ENCODE measurements at places on chromosomes 16 and 17. TPM values are rescaled to one million over a fixed set of nuclear protein-coding genes. Genes with fewer than 3 reads are reported as not detected.

- no peak for DNase-seq
- H3K4me1 ChIP-seq: no peaks in the 10 kb centered on the region
- no peak overlapping the region for H3K27ac ChIP-seq
Observed at GRCh38 chr17:70808596-70808995, 639.3 kb downstream of the KCNJ2 start.

DNA sequence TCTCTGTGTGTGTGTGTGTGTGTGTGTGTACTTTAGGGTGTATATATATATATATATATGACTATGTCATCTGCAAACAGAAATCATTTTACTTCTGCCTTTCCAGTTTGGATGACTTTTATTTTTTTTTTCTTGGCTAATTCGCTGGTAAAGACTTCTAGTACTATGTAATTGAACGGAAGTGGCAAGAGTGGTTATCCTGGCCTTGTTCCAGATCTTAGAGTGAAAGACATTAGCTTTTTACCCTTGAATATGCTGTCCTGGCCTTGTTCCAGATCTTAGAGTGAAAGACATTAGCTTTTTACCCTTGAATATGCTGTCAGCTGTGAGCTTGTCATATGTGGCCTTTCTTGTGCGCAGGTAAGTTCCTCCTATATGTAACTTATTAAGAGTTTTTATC, 72.7 kb upstream of the MYOCD start:
- H3K4me1 ChIP-seq: no peaks in the 10 kb centered on the region
- H3K4me3 ChIP-seq: no peak overlapping the region
- H3K27ac ChIP-seq: no peak overlapping the region
- H3K36me3 ChIP-seq: no peaks in the 10 kb centered on the region
- no peak for DNase-seq
- H3K27me3 ChIP-seq: no peaks in the 10 kb centered on the region

DNA sequence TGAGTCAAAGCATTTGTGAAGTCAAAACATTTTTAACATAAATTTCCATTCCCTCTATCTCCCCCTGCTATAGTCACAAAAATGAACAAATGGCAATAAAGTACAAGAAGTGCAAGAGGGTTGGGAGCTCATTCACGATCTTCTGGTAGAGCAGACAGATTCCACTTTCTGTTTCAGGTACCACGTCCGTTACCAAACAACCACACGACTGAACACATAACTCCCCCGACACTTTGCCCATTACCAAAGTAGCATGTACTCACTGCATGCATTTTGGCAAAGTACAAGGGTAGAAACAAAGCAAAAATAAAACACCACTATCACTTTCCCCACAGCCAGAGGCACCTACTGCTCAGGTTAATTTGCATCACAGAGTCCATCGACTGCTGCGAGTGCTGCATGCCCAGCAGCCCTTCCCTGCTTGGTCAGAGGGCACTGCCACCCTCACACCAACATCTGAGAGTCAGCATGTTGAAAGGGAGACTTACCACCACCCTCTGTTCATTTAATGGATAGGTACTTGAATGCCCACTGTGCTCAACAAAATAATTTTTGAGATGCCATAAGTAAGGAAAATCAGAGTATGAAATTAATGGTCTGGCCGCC, 150.3 kb upstream of the AXIN2 start:
- peak overlapping the region; percentile 81 for H3K4me3 ChIP-seq
- H3K27me3 ChIP-seq: no peaks in the 10 kb centered on the region
- no peak for DNase-seq
- no peak overlapping the region for H3K27ac ChIP-seq
- no peaks in the 10 kb centered on the region for H3K4me1 ChIP-seq

DNA sequence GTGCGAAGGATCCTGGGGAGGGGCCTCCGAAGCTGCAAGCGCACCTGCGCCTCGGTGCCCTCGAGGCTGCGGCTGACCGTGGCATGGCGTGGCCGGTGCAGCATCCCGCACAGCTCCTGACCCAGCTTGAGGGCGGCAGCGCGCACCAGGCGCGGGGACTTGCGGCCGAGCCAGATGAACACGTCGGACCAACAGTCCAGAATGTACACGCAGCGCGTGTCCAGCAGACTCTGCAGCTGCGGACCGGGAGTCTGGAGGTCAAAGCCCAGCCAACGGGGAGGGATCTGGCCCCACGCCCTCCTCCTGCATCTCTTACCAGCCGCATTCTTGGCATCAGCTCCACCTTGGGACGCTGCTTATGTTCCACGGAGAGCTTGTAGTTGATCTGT, 10.9 kb downstream of the FLII start:
- no peaks in the 10 kb centered on the region for H3K27me3 ChIP-seq
- no peak overlapping the region for H3K27ac ChIP-seq
- no peak for DNase-seq
- H3K4me1 ChIP-seq: no peaks in the 10 kb centered on the region
- peaks cover 68% of the 10 kb centered on the region for H3K36me3 ChIP-seq
- H3K4me3 ChIP-seq: no peak overlapping the region

DNA sequence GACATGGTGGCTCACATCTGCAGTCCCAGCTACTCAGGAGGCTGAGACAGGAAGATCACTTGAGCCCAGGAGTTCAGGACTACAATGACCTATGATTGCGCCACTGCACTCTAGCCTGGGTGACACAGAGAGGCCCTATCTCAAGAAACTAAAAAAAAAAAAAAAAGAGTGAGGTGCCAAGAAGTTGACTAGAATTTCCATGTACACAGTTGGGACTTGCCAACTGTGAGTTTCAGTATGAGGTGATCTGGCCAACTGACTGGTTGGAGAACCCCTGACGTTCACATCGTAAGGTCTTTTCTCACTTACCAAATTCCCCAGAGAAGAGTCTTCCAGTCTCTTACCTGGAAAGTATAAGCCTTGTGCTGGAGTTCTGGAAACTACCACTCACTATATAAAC, 3.1 kb upstream of the MED11 start:
- no peaks in the 10 kb centered on the region for H3K36me3 ChIP-seq
- DNase-seq: peak; percentile 24
- peaks cover 6% of the 10 kb centered on the region for H3K4me1 ChIP-seq
- no peaks in the 10 kb centered on the region for H3K27me3 ChIP-seq
- no peak overlapping the region for H3K4me3 ChIP-seq

DNA sequence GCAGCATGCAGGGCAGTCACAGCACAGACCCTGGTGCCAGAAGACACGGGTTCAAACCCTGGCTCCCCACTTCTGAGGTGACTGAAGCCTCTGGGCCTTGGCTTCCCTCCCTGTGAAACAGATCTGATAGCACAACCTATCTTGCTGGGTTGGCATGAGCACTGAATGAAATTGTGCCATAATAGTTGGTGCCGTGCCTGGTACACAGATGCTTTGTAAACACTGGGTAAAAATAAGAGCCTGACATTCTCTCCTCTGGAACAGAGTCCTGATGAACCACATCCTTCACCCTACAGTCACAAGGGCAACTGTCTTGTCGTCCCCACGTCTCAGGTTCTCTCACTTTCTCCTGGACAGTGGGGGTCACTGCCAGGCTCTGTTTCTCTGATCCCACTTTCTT, 35.7 kb downstream of the NOS2 start:
- H3K27ac ChIP-seq: no peak overlapping the region
- no peaks in the 10 kb centered on the region for H3K27me3 ChIP-seq
- H3K36me3 ChIP-seq: no peaks in the 10 kb centered on the region
- no peak for DNase-seq
- H3K4me1 ChIP-seq: no peaks in the 10 kb centered on the region

- peak overlapping the region; percentile 70 for H3K27ac ChIP-seq
- no peak overlapping the region for H3K4me3 ChIP-seq
- DNase-seq: no peak
- peaks cover 92% of the 10 kb centered on the region for H3K36me3 ChIP-seq
- H3K27me3 ChIP-seq: no peaks in the 10 kb centered on the region
Observed at GRCh38 chr17:49716668-49717364, 9.1 kb upstream of the SLC35B1 start.

The CHRNE gene
- polyA plus RNA-seq: 0.15 TPM

The DOC2A gene
- not detected for polyA plus RNA-seq

The AOC3 gene
- polyA plus RNA-seq: not detected

The KRTAP1-1 gene
- polyA plus RNA-seq: not detected
